Activated CD4-positive, CD25-positive, alpha-beta regulatory T cell (primary cell): ENCODE measurements at places on chromosomes 6 and 20.

- no peak for DNase-seq
These were observed 16.7 kb downstream of the BTN2A1 start for GRCh38 chr6:26474439-26474881.

DNA sequence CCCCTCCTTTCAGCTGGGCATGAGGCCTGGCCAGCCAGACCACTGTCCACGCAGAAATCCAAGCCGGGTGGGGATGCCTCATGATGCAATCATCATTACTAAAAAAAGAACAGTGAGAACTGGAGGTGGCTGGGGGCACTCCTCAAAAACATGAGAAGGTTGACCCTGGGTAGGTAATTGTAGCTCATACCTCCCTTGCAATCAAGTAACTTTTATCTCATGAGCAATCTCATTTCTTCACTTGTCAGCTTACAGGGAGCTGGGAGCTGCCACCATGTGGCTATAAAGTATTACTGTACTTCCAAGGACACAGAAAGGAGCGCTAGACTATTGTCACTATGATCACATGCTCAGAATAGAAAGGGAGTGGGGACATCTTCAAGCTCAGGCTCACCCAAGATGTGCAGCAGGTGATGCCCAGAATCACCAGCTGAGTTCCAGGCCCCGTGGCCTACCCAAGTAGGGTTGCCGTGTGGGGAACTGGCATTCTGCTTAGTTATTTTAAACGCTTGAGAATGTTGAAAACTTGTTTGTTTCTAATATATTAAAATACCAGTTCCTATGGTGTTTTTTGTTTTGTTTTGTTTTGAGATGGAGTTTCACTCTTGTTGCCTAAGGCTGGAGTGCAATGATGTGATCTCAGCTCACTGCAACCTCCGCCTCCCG lies 3.0 kb upstream of the CDH26 start:
- no peak for DNase-seq

DNA sequence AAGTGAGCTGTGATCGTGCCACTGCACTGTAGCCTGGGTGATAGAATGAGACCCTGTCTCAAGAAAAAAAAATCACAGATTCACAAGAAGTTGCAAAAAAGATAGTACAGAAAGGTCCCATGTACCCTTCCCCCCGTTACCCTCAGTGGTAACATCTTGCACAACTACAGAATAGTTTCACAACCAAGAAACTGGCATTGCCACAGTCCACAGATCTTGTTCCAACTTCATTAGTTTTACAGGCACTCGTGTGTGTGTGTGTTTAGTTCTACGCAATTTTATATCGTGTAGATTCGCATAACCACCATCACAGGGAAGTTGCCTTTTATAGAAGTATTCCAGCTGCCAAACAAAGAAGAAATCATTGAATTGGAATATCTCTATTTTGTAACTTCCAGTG lies 19.1 kb downstream of the SPATA2 start:
- no peak for DNase-seq

- no peak for DNase-seq
These were observed 24.9 kb downstream of the SLC22A23 start for GRCh38 chr6:3431994-3432393.

DNA sequence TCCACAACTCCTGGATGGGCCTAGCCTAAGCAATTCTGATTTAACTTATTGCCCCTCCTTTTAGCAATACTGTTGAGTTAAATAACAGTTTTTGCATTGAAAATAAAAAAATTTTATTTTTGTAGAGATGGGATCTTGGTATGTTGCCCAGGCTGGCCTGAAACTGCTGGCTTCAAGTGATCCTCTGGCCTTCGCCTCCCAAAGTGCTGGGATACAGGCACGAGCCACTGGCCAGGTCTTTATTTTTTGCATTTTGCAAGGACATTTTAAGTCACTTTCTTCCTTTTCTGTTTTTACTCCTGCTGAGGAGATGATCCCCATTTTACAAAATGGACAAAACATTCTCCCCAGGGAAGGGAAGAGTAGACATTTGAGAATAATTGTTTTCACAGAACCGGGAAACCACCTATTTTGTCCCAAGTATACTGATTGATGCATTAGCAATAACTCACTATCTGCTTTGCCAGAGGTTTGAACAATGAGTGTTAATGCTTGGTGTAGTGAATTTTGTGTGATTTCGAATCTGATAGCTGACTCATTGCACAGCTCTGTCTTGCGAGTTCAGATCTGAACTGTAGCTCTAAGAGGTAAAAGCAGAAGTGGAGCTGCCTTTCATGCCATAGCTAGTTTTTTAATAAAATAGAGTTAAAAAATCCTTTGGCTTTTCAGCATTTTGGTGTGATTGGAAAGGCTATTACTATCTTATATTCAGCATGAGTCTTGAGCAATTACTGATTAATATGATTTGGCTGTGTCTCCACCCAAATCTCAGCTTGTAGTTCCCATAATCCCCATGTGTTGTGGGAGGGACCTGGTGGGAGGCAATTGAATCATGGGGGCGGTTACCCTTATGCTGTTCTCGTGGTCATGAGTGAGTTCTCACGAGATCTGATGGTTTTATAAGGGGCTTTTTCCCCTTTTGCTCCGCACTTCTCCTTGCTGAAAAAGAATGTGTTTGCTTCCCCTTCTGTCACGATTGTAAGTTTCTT lies 20.9 kb downstream of the IGF2R start:
- no peak for DNase-seq

GRCh38 chr6:92428448-92428847 lies 990.9 kb downstream of the EPHA7 start:
- DNase-seq, result no peak

GRCh38 chr6:151263967-151264366 lies 24.2 kb downstream of the AKAP12 start:
- DNase-seq, result no peak

DNA sequence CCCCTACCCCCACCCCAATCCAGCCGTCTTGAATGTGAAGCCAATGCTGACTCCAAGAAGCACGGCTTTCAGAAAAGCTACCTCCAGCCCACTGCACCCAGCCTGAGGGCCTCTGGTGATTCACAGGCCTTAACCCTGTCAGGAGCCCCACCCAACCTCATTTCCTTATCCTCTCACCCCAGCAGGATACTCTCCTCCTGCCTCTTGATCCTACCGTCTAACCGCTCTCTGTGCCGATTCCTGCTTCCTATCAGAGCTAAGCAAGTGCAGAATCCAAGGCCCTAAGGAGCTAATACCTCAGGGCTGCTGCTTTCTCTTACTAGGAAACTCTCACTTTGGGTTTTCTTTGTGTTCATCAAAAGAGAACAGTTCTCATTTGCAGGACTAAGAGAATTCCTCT lies 47.2 kb downstream of the TRERF1 start:
- no peak for DNase-seq

GRCh38 chr20:36399147-36399968 lies 93.2 kb downstream of the DLGAP4 start:
- DNase-seq, result no peak

DNA sequence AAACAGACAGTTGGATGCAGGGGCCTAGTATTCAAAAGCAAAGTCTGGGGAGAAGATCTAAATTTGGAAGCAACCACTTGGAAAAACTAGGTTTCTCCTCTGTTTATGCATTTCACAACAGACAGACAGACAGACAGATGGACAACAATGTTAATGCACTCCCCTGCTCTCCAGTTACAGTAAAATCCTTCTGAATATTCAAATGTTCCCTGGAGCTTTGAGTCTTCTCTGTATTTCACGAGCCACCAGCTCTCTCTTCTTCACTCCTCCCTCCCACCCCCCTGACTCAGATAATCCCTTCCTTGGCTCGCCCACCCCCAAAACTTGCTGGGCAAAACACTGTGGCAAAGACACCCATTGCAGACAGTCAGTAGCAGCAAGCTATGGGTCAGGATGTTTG lies 129.3 kb upstream of the TOP1 start:
- no peak for DNase-seq

DNA sequence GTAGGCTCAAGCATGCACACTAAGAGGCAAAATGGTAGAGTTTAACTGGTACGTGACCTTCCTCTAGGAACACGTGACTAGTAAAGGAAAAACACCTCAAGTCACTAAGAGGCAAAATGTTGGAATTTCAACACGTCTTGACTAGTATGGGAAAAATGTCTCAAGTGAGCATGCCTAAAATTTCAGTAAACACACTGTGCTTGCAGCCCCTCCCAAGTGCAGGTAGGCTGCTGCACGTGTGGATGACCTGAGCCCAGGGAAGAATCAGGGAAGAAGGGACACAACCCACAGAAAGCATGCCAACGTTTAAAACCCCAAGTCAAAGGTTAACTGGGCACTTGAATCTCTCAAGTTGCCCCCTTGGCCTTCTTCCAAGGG lies 162.2 kb downstream of the TENT5A start:
- no peak for DNase-seq

GRCh38 chr6:101380897-101381630 lies 12.4 kb upstream of the GRIK2 start:
- no peak for DNase-seq

GRCh38 chr6:108597572-108598304 lies 37.0 kb downstream of the FOXO3 start:
- DNase-seq, result no peak

GRCh38 chr6:142174703-142175102 lies 27.6 kb downstream of the VTA1 start:
- DNase-seq, result no peak

DNA sequence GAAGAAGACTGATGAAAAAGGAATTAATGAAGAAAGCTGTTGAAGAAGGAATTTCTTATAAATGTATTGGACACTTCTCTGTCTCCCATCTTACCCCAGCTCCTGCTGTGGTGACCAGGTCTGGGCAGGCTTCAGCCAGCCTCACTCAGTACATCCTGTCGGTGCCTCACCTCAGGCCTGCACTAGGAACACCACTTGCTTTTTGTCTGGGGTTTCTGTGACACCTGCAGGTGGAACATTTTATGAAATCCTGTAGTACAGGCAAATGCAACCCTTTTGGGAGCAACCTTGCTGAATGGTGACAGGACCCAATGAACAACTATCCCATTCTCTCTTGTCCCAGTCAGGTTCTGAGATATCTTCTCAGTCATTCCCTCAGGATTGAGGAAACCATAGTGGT lies 129.7 kb downstream of the PRDM13 start:
- DNase-seq, result no peak

DNA sequence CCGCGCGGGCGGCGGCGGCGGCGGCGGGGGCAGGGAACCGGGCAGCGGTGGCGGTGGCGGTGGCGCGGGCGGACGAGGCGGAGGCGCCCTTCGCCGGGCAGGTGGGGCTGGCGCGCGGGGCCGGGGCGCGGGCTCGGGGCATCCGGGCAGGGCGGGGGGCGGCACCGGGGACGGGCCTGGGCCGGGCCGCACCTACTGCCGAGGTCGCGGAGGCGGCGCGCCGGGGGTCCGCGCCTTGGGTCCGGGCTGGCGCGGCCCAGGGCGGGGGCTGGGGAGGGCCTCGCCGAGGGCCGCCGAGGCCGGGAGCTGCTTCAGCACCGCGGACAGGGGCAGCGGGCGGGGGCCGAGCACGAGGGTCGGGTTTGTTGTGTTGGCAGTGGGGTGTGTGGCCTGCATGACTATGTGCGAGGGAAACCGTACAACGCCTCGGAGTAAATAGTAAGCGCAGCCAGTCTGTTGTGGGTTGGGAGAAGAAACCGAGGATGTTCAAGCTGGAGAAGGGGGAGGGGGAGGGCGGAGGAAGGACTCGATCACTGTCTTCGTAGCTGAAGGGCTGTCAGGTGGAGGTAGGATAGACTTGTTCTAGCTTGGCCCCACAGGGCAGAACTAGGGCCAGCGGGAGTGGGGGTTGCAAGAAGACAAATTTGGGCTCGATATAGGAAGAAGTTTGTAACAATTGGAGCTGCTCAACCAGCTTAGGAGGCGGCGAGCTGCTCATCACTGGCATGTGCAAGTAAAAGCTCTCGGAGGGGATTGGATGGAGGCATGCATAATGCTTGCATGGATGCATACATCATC lies 593 bp downstream of the MMP24 start:
- DNase-seq, result no peak

DNA sequence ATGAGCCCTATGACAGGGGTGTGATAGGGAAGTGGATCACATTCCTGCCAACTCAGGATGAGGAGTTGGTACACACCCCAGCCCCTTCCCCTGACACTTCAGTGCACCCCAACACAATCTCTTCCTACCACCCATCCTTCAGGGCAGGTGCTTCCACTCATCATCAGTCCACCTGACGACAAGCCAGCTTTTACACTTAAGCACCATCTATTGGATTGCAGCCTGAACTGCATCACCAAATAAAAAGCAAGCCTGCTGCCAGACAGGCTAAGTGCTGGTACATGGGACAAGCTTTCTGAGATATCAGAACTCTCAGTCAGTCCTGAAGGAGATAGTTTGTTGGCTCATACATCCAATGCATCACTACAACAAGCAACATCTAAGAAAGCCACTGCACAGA lies 69.0 kb upstream of the TMEM200A start:
- DNase-seq, result no peak

DNA sequence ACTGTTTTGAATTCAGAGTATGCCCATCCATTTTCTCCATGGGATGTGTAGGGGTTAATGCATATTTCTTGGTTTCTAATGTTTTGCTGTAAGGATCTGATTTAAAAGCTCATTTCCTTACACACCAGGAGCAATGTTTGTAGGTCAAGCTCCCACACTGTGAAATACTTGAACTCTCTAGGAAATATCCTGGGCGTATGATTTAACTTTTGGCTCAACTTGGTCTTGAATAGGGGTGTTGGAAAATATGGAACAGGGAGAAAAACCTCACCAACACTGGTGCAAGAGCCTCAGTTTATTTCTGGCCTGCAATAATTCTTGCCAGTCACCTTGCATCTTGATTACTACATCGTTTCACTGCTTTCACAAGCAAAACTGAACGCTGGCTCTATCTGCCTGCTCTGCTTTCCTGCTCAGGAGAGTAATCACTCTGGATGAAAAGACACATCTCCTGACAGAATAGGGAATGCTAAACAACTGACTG lies 25.1 kb upstream of the RFPL4B start:
- DNase-seq, result no peak

DNA sequence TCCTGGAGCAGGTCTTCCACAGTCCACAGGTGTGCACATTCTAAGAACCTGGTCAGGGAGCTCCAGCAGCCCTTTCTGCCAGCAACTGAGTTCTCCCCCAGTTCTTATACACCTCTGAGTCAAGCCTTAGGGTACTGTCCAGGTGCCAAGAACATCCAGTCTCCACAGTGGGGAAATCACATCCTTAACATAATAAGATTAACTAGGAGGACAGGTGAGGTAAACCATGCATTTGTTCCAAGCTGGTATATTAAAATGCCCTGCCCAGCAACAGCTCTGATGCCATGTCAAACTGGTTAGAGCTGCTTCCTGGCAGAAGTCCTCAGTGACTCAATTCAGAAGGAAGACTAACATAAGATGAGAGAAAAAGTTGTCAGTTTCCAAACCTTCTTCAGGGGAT lies 303.9 kb upstream of the SGK1 start:
- DNase-seq, result no peak

GRCh38 chr6:134316733-134317431 lies 1.0 kb downstream of the SGK1 start:
- no peak for DNase-seq

- DNase-seq, result no peak
These were observed 100.7 kb downstream of the NOL4L start for GRCh38 chr20:32484225-32484957.
